ENCODE measurements at places on chromosomes 6 and 20.

GRCh38 chr20:15199698-15200097 lies 862.3 kb upstream of the FLRT3 start:
- no peak for DNase-seq

DNA sequence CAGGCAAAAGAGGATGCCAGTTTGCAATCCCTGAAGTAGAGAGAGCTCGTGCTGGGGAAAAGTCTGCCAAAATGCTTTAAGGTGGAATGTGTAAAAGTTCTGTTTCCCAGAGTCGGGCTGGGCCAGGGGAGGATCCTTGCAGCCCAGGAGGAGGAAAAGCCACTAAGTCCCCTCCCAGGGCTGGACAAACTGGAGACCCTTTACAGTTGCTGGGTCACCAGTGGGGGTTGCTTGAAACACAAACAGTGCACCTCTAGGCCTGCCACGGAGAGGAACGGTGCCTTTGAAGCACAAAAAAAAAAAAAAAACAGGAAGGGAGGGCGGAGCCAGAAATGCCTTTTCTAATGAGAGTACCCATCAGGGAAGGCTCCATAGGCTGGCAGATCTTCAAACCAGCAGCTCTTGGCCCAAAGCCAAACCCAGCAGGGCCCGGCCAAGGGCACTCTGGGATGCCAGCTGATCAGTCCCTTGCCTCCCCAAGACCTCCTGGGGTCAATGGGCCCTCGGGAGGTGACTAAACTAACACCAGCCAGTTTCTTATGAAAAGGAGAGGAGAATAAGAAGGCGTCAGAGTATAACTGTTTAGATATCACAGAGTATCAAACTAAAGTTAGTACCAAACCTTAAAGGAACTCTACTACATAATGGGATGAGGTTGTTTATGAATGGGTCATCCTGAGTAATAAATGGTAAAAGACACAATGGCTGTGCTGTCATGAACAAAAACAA lies 23.7 kb downstream of the HLA-A start:
- DNase-seq, result peak; percentile 62

DNA sequence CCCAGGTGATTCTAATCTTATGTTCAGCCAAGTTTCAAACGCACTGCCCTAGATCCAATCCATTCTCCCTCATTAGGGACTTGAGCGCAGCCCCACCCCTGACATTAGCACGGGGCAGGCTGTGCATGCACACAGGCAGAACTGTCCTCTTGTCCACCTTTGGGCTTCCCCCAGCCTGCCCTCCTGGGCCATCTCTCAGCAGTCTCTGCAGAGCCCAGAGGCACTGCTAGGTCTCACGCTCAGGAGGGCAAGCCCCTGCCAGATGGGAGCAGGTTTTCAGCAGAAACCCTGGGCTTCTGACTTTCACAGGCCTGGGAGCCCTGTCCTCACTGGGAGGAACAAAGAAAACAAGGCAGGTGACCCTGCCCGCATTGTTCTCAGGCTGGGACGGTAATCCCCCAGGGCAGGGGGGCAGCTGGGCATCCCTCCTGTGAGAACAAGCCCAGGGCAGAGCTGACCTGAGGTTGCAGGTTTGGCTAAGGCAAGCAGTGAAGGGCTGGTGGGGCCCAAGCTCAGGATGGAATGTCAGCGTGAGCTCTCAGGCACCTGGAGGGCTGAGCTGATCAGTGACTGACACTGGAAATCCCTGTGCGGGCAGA lies 24.5 kb downstream of the KCNK5 start:
- no peak for DNase-seq

GRCh38 chr6:37971711-37972390 lies 152.3 kb downstream of the ZFAND3 start:
- DNase-seq, result no peak

DNA sequence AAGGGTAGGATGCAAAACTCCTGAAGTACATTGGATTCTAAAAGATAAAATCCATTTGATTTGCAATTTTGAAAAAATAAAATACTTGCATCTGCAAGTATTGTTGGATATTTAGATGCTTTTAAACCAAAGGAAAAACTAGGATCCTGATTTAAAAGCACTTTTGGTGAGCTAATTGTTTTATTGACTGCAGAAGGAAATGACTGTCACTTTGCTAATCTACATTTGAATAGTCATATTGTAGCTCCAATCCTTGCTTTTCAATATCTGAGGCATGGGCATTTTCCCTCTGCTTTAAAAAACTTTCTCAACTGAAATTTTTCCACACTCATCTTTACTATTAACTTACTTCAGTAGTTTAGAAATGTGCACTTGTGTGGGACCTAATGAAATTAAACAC lies 74.1 kb downstream of the TRDN start:
- no peak for DNase-seq

GRCh38 chr6:14671261-14671681 lies 553.7 kb downstream of the CD83 start:
- DNase-seq, result no peak

DNA sequence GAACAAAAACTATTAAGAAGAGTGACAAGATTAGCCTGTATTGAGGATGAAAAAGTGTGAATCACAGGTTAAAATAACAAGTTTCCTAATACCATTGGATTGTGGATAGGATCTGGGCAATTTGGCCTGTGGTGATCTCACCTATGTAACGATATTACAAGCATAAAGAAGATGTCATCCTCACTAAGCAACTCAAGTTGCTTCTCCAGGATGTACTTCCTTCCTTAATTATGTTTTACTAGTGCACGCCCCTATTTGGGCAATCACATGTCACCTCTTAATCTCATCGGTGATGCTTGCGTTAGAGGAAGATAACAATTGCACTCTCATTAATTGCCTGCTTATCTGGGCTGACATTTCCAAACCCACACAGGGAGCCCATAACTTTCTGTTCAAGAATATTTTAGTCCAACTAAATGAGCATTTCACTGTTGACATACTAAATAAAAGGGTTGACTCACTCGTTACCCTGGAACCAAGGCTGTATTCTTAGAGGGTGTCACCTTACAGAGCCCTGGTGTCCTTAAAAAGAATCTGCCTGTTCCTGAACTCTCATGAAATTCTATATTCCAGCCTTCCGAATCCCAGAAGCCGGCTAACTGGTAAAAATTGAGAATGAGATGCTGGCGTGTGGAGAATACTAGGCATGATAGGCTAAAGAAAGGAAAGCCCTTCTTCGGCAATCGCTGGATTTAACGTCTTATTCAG lies 88.2 kb upstream of the ATXN1 start:
- DNase-seq, result no peak

- DNase-seq, result no peak
Observed at GRCh38 chr6:170455335-170455979, 97.7 kb downstream of the PSMB1 start.

- DNase-seq, result no peak
Observed at GRCh38 chr6:169953686-169954085, 202.3 kb downstream of the ERMARD start.

DNA sequence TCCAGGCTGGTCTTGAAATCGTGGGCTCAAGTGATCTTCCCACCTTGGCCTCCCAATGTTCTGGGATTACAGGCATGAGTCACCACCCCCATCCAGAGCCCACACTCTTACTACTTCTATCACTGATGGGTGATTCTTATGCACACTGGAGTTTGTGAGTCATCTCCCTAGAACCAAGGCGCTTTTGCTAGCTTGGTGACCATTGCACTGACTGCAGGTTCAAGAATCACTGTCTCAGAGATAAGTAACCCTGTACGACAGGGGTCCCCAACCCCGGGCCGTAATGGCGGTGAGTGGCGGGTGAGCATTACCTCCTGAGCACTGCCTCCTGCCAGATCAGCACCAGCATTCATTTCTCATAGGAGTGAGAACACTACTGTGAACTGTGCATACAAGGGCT lies 118.8 kb downstream of the MAP3K7 start:
- DNase-seq, result no peak

DNA sequence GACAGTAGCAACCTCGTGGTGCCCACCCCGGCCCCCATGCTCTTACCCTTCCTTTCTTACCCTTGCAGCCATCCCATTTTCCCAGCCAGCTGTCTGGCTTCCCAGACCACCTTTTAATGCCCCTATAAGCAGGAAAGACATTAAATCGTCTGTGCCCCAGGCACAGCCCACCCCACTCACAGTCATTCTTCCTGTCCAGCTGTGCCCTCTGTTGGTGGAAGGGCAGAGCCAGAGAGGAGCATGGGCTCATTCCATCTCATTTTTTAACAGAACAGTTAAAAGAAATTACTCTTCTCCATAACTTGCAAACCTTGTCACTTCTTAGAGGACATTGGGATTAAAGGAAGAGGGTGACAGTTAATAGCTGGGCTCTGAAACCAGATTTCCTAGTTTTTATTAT lies 240.5 kb downstream of the NRN1 start:
- DNase-seq, result no peak

GRCh38 chr6:34486106-34486740 lies 20.3 kb downstream of the PACSIN1 start:
- DNase-seq, result peak; percentile 28

DNA sequence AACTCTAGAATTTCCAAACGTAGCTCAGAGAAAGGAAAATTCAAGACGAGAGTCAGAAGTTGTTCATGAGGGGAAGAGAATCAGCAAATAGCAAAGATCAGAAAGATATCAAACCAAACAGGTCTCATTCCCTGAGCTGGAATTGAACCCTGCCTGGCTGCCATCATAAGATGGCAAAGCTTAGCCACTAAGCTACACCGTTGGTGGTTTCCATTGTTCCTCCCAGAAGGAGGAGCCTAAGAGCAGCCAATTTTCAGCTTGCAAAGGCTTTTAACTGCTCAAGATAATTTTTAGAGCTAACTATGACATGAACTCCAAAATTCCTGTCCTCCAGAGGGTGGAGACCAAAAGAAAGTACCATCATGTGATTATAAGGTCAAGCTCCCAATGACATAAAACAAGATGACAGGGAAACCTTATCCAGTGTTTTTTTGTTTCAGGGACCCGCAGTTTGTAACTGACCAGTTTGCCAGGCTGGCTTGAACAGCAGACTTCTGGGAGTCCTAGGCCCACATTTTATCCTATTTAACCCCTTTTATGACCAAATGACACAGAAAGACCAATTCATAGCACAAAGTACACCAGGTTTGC lies 55.9 kb downstream of the COL11A2 start:
- no peak for DNase-seq

GRCh38 chr20:20847814-20848213 lies 135.4 kb upstream of the RALGAPA2 start:
- no peak for DNase-seq

DNA sequence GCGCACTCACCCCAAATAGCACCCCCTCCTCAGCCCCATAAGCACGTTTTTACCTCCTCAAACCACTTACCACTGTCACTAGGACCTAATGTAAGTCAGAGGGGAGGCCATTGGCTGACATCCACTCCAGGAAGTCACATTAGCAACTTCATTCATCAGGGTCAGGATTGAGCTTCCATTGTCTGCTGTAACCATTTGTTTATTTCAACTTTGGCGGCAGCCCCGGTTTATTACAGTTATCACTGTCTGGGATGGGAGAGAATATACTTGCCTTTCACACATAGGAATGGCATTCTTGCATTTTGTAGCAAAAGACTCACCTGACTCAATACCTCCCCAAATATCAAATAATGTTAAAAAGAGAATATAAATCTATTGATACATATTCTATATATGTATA lies 38.3 kb downstream of the MAFB start:
- DNase-seq, result no peak

DNA sequence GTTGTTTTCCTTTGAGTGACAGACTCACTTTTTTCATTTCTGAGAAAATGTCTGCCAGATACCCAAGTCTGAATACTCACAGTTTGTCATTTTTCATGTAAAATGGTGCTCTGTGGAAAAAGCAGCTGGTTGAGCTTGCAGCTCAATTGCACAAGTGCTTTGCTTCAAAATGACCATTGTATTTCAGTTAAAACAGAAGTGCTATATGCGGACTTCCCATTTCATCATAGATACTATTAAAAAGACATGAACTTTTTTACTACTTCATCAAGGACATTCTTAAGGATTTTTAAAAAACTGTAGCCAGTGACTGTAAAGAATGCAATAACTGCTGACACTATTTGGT lies 61.5 kb downstream of the KCNS1 start:
- no peak for DNase-seq

- DNase-seq, result peak; percentile 64
Observed at GRCh38 chr6:13711324-13711732, 307 bp downstream of the RANBP9 start.

DNA sequence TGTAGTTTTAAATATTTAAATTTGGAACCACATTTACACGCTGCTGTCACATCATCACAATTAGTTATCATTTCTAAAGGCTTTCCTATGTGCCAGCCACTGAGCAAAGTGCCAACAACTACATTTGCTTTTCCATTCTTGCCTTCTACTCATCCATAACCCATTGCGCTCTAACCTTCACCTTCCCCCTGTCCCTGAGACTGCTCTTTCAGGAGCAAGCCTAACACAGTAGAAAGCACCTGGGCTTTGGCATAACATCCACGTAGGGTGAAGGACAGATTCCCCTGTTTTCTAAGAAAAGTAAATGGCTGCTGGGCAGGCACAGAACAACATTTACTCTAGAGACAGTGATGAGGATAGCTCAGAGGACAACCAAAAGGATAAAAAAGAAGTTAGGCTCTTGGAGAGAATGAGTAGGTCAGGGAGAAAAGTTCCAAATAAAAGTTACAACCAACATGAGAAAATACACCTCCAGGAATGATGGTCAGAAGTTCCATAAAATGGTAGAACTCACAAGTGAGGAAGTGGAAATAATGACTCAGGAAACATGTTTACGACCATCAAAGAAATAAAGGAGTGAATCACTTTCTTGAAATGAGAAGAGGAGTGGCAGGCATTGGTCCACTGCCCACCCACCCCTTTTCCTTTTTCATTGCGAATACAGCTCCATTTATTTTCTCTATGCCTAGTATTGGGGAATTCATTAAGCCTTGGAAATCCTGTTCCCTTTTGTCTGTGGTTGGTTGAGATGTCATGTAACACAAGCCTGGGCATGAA lies 77.2 kb downstream of the PFDN4 start:
- no peak for DNase-seq

GRCh38 chr6:834866-835265 lies 141.9 kb upstream of the EXOC2 start:
- no peak for DNase-seq

DNA sequence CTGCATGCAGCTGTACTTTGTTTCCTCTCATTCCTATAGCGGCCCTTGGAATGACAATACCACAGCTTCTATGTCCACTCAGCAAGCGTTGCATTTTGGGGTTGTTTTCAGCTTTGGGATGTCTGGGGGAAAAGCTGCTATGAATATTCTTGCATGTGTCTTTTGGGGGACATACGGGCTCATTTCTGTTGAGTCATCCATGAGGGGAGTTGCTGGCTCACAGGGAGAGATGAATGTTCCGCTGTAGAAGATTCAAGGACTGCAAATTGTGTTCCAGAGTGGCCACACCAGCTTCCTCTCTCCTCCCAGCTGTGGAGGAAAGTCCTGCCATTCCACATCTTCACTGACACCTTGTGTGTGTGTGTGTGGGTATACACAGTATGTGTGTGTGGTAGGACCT lies 43.3 kb downstream of the TGM2 start:
- DNase-seq, result no peak

Measured in CD4-positive, alpha-beta T cell treated with Interleukin-15 for 4 hours (primary cell).